Thoracic aorta (tissue), 2 donors: ENCODE measurements at places on chromosomes 13 and 19.

DNA sequence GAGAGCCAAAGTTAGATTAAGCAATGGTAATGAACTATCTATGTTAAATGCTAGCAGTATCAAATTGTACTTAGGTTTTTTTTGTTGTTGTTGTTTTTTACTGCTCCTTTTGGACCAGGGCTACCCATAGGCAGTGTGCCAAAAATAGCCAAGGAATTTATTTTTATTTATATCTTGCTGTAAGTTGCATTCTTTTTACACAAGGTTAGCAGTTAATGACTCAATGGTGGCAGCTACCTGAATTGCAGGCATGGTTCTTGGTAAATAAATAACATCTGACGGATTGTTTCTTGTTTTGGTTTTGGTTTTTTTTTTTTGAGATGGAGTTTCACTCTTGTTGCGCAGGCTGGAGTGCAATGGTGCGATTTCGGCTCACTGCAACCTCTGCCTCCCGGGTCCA is 194.8 kb upstream of the TSC22D1 start:
- DNase-seq: no peak

GRCh38 chr13:109858319-109858718 is 71.9 kb upstream of the IRS2 start:
- DNase-seq: no peak

DNA sequence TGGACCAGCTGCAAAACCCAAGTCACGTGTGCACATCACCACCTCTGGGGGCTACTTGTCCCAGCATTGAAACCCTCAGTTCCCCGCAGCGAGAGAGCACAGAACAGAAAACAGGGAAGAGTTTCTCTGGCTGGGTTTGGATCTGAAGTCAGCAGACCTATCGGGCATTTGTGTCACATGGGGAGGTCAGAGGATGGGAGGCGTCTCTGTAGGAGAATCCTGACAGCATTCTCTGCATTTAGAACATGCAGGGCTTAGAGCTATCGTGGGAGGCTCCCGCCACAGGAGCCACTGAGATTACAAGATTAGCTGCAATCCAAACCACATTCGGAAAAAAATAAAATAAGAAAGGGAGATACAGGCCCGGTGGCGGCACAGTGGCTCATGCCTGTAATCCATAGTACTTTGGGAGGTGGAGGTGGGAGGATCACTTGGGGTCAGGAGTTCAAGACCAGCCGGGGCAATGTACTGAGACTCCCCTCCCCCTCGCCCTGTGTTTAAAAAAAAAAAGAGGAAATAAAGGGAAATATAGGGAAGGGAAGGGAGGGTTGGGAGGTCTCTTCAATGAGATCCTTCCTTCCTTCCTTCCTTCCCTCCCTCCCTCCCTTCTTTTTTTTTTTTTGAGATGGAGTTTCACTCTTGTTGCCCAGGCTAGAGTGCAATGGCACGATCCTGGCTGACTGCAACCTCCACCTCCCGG is 2.9 kb upstream of the TLE6 start:
- no peak for DNase-seq

- no peak for DNase-seq
Observed at GRCh38 chr19:41872775-41873647, 4.1 kb upstream of the CD79A start.

DNA sequence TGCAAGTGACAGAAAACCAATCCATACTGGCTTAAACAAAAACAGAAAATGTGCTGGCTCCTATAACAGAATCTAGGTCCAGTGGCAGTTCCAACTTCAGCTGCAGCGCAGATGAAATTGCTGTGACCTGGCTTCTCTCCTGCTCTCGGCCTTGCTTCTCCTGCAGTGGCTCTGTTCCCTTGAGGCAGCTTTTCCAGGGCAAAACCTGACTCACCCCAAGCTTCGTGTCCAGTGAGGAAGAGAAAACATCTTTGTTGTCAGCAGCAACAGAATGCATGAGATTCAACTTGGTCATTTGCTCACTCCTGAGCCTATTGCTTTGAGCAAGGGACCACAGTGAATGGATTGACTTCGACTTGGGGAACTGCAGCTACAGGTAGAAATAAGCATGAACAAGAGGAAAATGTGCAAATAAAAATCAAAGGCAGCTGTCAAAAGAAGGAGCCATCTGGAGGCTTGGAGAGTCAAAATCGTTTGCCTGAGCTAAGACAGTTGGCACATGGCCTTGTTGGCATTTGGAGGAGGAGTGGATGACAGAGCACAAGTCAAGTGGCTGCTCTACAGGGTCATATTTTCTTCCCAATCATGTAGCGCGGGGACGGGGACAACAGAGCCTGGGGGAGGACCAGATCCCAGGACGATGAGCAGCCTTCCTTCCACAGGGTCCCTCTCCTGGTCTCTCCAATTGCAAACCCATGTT is 523.4 kb downstream of the FGF9 start:
- DNase-seq: no peak

DNA sequence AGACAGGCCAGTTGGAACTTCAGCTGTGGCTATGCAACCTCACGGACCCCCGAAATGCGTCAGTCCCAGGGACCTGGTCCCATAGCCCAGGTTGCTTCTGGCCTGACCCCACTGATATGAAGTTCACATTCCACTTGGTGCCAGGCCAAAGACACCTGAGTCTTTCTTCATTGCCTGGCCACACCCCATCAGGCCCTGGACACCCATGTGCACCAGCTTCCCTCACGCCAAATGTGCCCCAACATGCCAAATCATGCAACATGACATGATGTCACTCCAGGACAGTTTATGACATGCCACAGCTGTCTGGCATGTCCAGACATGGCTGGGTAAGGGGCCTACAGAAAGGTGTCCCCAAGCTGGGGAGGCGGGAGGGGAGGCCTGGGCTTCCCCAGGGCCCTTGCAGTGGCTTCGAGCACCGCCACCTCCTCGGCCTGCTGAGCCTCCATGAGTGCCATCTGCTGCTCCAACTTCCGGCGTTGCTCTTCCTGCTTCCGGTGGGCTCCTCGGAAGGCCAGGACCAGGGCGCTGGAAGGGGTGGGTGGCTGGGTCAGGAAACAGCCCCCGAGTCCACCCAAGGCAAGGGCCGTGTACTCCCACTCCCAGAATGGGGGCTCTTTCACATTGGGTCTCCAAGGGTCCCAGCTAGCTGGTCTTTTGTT is 4.3 kb upstream of the NR2F6 start:
- DNase-seq: no peak

- DNase-seq: no peak
Observed at GRCh38 chr13:99873832-99874430, 97.6 kb downstream of the ZIC5 start.

DNA sequence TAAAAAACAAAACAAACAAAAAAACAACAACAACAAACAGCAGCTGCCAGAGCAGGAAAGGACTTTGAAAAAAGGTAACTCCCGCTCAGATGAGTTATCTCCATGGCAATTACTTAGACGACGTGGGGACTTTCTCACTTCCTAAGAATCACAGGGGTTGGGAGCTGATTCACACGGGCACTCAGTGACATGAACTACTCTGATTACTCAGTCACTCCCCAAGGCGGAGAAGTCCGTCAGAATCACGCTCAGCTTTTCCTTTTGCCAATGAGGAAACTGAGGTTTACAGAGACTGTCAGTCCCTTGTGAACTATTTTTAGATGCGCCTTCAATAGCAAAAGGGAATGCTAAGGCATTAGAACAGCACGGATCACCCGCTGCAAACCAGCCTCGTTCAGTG is 32.3 kb upstream of the MATK start:
- DNase-seq: no peak

GRCh38 chr13:50197705-50198104 is 182.5 kb downstream of the KCNRG start:
- DNase-seq: no peak
